ENCODE measurements at places on chromosomes 5 and 9. TPM values are rescaled to one million over a fixed set of nuclear protein-coding genes. Genes with fewer than 3 reads are reported as not detected.

The LRRTM2 gene
- total RNA-seq = 0.14 TPM

The OR1J4 gene
- not detected for total RNA-seq

The ANKRD31 gene
- 0.27 TPM for total RNA-seq

The IL9 gene
- not detected for total RNA-seq

The MCTP1 gene
- 24.7 TPM for total RNA-seq

The NR2F1-AS1 gene
- total RNA-seq = 8.4 TPM

The LRRC19 gene
- total RNA-seq = not detected

The ANKRD18B gene
- not detected for total RNA-seq

The SLC34A3 gene
- not detected for total RNA-seq

The SOX30 gene
- total RNA-seq = 0.27 TPM

The SPATA31E1 gene
- not detected for total RNA-seq

The BRD8 gene
- 57.5 TPM for total RNA-seq

The PHF24 gene
- total RNA-seq = 0.37 TPM

The FBN2 gene
- 3.6 TPM for total RNA-seq

The SHISAL2B gene
- total RNA-seq = not detected

The CMYA5 gene
- total RNA-seq = 0.32 TPM

The BSPRY gene
- total RNA-seq = 1.7 TPM

The PCDHA7 gene
- total RNA-seq = 0.43 TPM

The IFT74 gene
- total RNA-seq = 11.5 TPM

The PCDHA1 gene
- total RNA-seq = not detected

The PCDHGB3 gene
- total RNA-seq = 4.6 TPM

The TOR2A gene
- 36.5 TPM for total RNA-seq

The ADGRD2 gene
- total RNA-seq = not detected

The SEC24A gene
- 30.8 TPM for total RNA-seq

The FAM78A gene
- total RNA-seq = 33.5 TPM

The BTNL3 gene
- total RNA-seq = 1.0 TPM

The PAX5 gene
- 76.4 TPM for total RNA-seq

The CATSPER3 gene
- total RNA-seq = 0.40 TPM

The ZNF300 gene
- total RNA-seq = 4.6 TPM

The SPINK13 gene
- total RNA-seq = not detected

The PCAT7 gene
- not detected for total RNA-seq

The TNFAIP8 gene
- 88.8 TPM for total RNA-seq

The WDR31 gene
- 0.67 TPM for total RNA-seq

The C5orf58 gene
- total RNA-seq = not detected

The EQTN gene
- not detected for total RNA-seq

The PRRT1B gene
- total RNA-seq = not detected

The CDO1 gene
- 5.4 TPM for total RNA-seq

The GHR gene
- total RNA-seq = 4.6 TPM

All from spleen (tissue), 13 donors.